Stimulated activated CD8-positive, alpha-beta memory T cell treated with anti-CD3 and anti-CD28 coated beads, Interleukin-15, amount 100 ng/mL, for 48 hours (primary cell): ENCODE measurements at places on chromosomes 4 and X.

- no peak for DNase-seq
Measured at GRCh38 chrX:118665204-118665603, 62.2 kb upstream of the IL13RA1 start.

GRCh38 chr4:184821242-184821641 lies 4.5 kb downstream of the ACSL1 start:
- DNase-seq = no peak

GRCh38 chrX:1231850-1232465 lies 19.5 kb upstream of the CRLF2 start:
- DNase-seq = no peak

GRCh38 chrX:132146456-132146855 lies 18.6 kb upstream of the FRMD7 start:
- DNase-seq = no peak

DNA sequence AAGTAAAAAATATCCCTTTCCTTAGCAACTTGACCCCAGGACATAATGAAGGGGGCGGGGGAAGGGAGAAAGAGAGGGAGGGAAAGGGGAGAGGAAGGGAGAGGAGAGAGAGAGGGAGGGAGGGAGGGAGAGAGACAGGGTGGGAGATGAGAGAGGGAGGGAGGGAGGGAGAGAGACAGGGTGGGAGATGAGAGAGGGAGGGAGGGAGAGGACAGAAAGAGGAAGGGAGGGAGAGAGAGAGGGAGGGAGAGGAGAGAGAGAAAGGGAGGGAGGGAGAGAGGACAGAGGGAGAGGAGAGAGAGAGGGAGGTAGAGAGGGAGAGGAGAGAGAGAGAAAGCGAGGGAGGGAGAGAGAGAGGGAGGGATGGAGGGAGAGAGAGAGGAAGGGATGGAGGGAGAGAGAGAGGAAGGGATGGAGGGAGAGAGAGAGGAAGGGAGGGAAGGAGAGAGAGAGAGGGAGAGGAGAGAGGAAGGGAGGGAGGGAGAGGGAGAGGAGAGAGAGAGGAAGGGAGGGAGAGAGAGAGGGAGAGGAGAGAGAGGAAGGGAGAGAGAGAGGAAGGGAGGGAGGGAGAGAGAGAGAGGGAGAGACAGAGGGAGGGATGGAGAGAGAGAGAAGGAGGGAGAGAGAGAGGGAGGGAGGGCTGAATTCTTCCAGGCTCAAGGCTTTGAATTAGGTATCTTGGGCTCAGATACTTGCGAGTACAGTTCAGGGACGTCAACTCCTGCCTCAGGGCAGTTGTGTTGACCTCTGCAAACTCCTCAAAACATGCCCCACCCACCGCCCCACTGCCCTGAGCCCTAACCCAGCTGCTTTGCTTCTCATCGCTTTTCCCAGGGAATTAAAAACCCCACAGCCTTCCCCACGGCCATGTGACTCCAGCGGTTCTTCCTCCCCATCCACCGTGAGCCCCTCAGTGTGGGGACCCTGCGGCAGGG lies 40.0 kb upstream of the ADRA2C start:
- DNase-seq = no peak

DNA sequence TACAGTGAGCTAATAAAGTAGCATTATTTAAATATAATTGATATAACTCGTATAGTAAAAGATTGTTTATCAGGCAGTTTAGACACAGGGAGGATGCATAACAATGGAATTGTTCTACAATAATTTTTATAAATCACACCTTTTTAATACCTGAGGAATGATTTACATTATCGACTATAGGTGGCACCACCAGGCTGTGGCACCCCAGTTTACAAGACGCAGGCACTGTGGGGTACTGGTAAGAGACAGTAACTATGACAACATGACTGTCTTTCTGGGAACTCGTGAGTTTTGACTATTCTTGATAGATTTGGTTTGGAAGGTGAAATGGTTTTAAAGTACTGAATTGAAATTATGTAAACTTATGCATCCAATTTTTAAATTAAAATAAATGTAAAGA lies 27.1 kb upstream of the STBD1 start:
- DNase-seq = no peak

DNA sequence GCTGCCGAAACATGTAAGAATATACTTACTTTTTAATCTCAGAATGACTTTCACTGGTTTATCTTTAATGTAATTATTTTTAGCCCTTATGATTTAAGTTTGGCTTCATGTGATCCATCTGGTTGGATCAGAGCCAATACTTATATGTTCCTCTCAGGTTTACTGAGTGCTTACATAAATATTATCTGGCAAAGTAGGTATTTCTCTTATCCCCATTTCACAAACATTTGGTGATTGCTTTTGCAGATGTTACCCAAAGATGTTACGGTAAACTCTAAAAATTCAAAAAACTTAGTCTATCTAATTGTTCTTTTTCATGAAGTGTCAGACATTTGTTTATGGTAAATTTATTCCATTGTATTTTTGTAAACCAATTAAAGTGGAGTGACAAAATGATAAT lies 115.0 kb upstream of the TLL1 start:
- no peak for DNase-seq

DNA sequence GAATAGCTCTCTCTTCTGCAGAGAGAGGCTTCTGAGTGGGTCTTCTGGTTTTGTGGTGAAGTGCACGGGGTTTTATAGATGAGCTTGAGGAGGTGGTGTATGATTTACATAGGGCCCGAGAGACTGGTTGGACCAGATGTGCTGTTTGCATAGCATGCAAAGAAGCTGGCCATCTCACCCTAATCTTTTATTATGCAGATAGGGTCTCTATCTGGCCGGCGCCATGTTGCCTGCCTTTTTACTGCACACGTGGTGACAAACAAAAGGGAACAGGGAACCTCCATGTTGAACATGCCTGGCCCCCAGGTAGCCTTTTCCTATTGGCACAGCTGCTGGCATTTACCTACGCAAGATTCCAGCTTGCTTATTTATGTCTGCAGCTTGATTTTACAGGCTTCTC lies 473.3 kb upstream of the FAM47C start:
- DNase-seq = no peak

DNA sequence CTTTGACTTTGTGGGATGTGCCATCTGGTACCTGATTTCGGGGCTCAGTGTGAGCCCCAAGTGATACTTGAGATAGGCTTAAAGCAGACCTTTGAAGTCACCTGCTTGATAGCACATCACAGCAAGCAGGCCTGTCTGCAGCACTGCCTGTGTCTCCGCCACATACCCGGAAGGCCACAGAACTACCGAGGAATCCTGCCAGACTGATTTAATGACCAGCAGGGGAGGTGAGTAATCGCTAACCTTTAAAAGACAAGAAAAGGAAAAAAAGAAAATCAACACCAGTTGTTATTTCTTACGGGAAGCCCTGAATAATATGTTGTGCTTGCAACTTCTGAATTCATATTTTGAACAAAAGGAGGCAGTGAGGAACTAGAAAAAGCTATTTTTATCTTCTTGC lies 6.8 kb downstream of the PTCHD1 start:
- no peak for DNase-seq

DNA sequence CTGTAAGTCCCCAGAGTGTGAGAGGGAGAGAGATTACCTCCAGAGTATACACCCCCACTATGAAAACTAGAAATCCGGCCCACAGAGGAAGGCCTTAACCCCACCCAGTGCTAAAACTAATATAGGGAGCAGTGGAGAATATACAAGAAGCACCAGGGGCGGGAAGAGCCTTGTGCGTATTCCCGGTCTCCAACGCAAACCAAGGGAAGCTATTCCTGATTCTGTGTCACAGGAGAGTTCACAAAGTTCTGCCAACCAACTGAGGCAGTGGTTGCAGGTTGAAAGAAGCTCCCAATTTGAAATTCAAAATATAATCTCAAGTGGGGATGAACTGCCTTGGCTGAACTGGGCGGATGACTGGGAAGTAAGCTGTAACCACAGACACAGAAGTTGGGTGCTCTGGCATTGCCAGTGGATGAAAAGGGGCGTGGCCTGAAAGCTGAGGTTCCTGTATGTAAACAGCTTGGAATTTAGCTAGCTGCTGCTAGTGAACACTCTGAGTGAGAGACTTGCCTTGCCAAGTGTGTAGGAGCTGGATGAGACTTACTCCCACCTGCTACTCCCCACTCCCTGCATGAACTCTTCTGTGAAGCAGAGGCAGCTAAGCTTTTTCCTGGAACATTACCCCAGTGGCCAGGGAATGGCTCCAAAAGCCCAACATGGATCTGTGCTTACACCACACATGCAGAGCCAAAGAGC lies 32.7 kb downstream of the ELF2 start:
- no peak for DNase-seq

DNA sequence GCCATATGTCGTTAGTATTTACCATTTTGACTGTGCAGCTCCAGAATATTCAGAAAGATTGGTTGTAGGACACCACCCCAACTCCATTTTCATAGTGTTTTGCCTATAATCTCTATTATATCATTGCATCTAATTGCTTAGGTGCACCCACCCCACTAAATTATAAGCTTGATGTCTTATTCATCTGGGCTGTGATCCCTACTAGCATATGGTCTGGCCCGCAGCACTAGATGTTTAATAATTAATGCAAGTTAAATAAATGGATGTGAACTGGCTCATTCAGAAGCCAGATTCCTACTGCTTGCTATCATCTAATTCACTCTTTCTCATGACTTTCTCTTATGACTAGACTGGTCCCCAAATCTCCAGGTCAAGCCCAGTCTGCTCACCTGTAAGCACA lies 143.5 kb downstream of the RELL1 start:
- DNase-seq = no peak

DNA sequence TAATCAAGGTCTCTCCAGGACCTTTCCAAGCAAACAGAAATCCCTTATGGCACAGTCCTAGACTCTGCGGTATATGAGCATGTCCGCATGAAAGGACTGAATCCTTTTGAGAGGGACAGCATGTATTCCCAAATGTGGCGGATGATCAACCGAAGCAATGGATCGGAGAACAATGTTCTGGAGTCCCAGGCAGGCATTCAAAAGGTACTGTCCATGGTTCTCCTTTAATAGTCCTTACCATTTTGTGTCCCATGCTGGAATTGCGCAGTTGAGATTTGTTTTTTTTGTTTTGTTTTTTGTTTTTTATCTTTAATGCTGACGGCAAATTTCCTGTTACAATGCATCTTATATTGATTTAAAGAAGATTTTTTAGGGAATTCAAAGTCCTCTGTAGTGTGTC lies 313.3 kb upstream of the ATOH1 start:
- no peak for DNase-seq

- no peak for DNase-seq
Measured at GRCh38 chrX:9327086-9327746, 137.6 kb upstream of the TBL1X start.

GRCh38 chr4:71974681-71975080 lies 57.1 kb upstream of the NPFFR2 start:
- DNase-seq = no peak
